ENCODE measurements at places on chromosomes 5 and 9.
A peak's percentile ranks its signal among the peaks of the same experiment; 100 is the strongest.

DNA sequence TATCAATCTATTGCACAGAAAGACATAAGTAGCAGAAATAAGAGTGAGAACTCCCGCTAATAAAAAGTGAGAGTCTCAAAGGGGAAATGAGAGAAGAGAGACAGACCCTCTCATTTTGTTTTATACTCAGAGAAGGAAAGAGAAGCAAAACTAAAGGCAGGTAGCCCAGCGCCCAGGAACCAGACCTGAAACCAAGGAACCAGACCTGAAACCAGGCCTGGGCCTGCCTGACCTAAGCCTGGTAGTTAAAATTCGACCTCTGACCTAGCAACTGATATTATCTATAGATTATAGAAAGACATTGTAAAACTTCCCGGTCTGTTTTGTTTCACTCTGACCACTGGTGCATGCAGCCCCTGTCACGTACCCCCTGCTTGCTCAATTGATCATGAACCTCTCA, 134.5 kb upstream of the SEMA6A start:
- DNase-seq: no peak

GRCh38 chr5:39420482-39421145, 4.2 kb downstream of the DAB2 start:
- DNase-seq: peak; percentile 76

DNA sequence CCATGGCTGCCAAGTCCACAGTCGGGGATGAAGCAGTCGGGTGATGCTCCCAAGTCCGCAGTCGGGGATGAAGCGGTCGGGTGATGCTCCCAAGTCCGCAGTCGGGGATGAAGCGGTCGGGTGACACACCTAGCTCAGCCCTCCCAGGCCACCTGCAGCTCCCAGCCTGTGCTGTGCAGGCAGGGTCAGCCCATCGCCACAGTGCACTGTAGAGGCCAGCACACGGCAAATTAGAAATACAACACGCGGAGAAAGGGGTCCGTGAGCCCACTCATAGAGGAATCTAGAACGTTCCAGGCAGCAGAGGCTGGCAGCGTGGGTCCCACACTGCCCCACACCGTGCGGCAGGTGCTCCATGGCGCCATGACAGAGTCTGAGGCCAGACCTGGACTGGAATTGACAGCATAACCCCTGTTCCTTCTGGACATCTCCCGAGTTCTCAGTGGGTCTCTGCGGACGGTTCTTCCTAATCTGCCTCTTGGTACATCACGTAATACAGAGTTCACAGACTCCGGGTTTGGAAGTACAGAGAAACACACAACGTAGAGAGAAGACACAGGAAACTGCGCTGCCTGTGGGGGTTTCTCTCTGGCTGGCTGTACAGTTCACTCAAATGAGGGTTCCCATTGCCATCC, 7.7 kb upstream of the EXOC3 start:
- DNase-seq: no peak

DNA sequence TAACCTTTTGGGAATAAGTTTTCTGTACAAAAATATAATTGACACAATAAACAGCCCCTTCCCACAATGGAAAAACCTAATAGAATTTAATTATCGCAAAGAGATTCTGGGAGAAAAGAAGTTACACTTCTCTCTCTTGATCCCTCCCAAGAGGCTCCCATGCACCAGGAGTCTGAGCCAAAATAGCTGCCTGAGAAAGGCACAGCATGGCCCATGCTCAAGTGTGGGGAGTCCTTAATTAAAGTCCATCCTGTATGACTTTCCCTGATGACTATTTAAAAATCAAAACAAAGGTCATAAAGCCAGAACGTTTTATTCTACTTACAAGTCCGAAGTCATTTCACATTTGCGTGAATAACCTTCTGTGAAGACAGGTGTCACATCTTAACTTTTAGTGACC, 155.1 kb downstream of the SPOCK1 start:
- DNase-seq: no peak

- no peak for DNase-seq
Observed at GRCh38 chr9:71764463-71764862, 3.9 kb downstream of the CEMIP2 start.

- DNase-seq: no peak
Observed at GRCh38 chr5:22329683-22330082, 523.5 kb downstream of the CDH12 start.

All from GM04503 (cell line).